PC-9 (cell line): ENCODE measurements at places on chromosomes 2 and 18.

GRCh38 chr2:2095360-2096093 is 235.5 kb downstream of the MYT1L start:
- DNase-seq: no peak

DNA sequence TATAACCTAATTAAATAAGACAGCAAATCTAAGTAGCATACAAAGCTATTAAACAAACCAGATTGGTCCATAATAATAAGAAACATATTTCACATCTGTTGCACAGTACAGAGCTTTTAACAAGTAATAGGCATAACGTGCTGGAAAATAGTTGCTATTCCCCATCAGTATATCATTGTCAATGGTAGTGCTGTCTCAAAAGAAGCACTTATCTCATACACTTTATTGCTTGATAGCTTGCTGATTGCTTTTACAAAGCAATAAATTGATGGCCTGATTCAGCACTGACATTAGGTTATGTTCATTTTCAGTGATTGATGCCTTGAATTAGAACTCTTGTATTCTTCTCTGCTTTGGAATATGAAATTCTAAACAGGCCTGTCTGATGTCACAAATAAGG is 641.7 kb downstream of the CBLN2 start:
- no peak for DNase-seq

DNA sequence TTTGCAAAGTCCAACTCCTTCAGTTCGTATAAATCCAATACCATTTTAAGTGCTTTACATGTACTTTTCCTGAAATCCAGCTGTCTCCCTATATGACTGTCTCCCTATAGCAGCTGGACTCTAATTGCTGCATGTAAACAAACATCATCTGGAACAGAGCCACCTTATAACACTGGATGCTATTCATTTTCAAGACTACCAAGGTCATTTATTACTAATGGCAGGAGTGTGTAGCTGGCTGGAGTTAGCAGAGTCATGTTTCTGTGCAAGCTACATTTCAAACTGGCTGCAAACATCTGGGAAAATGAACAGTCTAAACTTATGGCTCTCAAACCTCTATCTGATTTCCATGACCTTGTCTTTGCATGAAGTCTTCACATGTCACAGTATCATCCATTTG is 575.2 kb downstream of the PIK3C3 start:
- no peak for DNase-seq

GRCh38 chr2:234535464-234535863 is 38.6 kb upstream of the ARL4C start:
- no peak for DNase-seq

- DNase-seq: no peak
These were observed 164.1 kb upstream of the BOD1L2 start for GRCh38 chr18:56982766-56983165.

DNA sequence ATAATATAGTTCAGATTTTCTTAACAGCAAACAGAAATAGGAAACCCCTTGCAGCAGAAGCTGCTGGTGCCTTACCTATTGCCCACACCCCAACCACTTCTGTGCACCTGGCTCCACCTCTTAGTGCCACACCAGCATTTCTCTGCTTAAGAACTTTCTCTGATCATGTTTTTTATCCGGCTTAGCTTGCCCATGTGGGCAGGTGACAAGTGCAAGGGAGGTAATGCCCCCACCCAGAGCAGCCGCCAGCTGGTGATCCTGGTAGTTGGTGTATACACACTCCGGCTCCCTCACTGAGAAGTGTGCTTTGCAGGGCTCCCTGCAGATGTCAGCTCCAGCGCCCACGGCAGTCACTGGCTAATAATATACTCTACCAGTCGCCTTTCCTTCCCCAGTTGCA is 126.3 kb downstream of the ALPK2 start:
- no peak for DNase-seq

DNA sequence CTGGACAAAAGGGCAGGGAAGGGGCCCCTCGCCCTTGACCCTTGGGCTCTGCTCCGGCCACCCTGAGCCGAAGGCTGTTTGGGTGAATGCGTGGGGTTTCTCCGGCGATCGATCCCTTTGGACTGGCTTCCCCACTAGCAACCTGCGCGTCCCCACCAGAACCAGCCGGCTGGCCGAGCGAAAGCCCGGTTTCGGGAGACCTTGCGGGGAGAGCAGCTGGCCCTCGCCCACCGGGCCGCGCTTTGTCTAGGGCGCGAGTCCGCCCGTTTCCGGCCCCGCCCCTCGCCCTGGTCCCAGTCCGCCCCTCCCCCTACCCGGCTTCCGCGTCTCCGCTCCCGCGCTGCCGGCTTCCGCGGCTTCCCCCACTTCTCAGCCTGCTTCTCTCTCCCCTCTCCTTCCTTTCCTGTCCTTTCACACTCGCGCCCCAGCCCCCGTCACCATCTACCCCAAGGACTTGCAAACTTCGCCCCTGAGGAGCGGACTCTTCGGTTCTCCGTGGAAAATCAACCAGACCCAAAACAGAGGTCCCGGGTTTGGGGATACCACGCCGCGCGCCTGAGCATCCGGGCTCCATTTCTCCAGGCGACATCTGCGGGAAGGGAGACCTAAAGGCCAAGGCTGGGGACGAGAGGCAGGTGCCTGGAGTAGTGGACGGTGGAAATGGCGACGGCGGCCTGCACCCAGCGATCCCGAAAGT is 48.0 kb upstream of the ATP6V1B1 start:
- no peak for DNase-seq

- no peak for DNase-seq
These were observed 3.6 kb downstream of the SIX3 start for GRCh38 chr2:44944952-44945612.

- DNase-seq: peak; percentile 61
These were observed 50.7 kb upstream of the PAIP2B start for GRCh38 chr2:71277536-71278103.

- no peak for DNase-seq
These were observed 510.3 kb upstream of the CHAC2 start for GRCh38 chr2:53257287-53257686.

DNA sequence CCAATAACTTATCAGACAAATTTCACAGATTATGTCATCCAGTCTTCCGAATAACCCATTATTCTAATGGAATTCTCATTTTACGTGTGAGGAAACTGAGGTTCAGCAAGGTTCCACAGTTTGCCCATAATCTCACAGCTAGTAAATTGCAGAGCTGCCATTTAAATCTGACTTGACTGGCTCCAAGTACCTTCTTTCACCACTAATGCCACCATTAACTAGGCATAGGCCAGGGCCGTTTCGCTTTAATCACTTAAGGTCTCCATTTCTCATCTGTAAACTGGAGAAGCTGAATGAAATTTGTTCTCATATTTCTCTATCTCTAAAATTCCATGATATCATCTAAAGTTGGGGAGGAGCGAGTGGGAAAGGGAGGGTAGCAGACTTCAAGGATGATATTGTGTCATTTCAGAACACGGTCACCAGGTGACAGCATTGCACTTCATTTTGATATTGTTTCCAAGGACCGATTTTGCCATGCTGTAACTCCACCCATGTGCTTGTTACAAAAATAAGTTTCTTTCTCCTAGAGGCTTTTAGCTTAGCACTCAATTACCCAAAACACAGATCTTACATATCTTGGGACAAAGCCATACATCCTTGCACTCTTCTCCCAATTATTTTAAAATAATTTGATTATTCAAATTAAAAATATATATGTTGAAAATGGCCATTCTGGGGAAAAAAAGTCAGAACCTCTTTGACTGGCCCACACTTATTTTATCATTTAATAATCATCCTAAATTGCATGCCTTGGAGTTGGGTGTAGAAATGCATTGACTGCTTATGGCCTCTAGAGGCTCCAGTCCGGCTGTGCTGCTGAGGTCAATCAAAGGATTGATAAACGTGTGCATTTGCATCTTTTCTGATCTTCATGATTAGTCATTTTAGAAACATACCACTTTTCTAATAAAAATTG is 123.8 kb downstream of the AKAIN1 start:
- no peak for DNase-seq

DNA sequence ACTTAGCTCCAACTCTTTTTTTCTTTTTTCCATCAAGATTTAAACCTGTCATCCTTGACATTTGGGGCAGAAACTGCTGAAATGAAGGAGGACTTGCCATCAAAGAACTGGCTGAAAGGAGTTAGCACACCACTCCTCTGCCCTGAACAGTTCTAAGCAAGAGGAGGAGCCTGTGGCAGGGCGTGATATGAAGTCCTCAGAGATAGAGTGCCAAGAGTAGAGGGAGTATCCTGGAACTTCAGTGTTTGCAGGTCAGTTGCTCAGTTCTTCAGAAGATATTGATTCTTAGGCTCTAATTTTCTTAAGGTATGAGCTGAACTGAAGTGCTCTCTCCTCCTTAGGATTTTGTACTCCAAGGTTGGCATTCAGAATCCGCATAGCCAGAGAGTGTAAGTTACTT is 15.2 kb downstream of the NABP1 start:
- no peak for DNase-seq

- DNase-seq: no peak
These were observed 63.7 kb downstream of the BABAM2 start for GRCh38 chr2:27954221-27954673.

DNA sequence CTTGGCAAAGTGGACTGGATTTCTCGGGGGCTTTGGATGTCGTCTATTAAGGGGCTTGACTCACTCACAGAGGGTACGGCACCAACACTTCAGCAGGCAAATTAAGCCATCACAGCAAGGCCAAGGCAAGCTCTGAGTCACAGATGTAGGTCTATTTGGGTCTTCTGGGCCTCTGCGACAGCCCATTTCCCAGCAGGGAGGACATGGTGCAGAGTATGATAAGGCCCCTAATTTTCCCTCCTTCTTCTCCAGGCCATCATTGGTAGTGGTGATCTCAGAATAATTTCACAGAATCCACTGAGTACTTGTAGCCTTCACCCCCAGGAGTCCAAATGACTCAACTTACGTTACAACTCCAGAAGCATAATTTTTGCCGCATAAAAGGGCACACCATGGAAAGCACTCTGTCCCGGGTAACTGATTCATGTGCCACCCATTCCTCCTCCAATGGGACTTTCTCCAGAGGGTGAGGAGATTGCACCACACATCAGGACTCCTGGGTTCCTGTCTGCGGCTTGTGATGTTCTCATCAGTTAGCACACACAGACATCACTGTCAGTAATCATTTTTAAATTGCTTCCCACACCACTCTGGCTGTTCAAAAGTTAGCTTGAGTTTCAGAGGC is 164.9 kb downstream of the TXNL1 start:
- no peak for DNase-seq

GRCh38 chr2:191676790-191677645 is 918 bp upstream of the NABP1 start:
- no peak for DNase-seq

GRCh38 chr2:123717636-123718334 is 307.3 kb upstream of the CNTNAP5 start:
- no peak for DNase-seq

DNA sequence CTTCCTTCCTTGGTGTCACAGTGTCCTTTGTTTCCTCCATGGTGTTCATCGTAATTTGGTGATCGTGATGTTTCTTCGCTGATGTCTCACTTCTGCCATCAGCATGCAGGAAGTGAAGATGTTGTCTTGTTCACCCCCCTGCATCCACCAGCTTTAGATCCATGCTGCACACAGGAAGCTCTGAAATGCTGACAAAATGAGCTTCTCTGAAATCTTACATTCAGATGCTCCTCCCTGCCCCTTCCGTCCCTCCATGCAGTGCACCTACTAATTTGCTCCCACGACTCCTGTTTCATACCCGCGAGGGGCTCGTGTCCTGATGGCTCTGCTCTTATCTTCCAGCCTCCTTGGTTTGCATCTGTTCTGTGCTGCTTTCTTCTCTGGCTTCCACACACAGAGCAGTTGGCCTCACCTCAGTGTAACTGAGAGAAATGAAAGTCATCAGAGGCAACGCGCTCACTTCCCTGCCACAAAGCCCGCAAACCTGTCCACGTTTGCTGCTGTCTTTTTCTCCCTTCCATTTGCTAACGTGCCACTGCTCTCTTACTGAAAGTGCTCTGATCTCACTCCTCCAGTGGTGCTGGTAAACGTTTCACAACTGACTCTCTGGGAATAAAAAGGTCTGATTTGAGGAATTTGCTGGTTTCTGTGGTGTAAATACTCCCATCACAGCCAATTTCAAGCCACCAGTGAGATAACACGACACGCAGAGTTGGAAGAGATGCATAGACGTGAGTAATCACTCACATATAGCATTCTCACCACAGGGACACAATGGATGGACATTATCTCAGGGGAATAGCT is 41.0 kb upstream of the MGAT4A start:
- no peak for DNase-seq
